ENCODE measurements at places on chromosomes 3 and 15.

GRCh38 chr3:78048698-78049097 is 1008.8 kb downstream of the ROBO2 start:
- DNase-seq, result no peak

GRCh38 chr15:28952666-28953491 is 67.1 kb downstream of the APBA2 start:
- DNase-seq, result no peak

DNA sequence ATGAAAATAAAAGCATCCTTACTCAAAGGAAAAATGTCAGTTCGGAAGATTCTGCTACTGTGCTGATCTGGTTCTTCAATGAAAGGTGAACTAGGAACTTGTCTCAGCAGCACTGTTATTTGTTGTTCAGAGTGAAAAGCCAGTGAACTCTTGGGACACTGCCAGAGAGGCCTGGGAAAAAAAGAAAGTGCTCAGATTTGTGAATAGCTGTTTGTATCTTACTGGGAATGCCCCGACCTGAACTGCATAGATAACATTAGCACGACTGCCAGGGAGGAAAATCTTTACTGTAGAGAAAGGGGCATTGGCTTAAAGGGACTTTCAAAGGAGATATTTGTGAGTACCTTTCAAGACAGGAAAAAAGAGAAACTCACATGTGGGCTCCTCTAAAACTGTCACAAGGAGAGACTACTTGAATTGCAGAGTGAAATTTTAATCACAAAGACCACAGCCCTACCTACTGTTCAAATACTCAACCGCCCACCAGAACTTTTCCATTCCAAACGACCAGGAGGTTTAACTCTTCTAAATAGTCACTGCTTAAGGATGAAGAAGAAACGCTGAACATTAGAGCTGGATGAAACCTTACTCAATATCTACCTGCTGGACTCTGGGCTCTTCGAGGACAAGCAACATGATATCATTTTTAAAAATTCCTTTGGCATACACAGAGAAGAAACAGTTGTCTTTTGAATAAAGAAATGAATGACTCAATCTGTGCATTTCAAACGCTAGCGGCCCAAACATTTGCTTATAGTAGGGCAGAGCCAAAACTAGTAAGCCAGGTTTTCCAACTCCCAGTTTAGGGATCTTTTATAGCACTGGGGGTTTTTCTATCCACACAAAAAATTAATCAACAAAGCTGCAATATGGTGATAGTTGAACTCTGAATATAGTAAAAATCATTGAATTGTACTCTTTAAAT is 13.4 kb downstream of the TAMM41 start:
- DNase-seq, result no peak

DNA sequence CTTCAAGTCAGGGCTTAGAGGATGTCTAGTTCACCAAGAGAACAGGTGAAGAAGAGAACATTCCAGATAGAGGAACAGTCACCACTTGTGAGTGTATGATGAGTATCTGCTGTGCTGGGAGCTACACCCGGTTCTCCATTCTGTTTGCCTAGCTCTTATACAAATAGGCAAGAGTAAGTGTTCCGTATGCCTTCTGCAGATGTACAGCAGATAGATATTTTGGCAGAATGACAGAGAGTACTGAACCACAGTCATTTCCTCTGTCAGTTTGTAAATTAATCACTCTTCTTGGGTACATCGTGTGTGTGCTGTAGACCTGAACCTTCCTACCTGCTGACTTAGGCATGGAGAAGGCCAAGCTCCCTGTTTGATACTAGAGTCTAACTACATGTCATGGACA is 108.3 kb upstream of the CTDSPL start:
- DNase-seq, result no peak
